ENCODE measurements at places on chromosomes 7 and 10.

- DNase-seq: no peak
Observed at GRCh38 chr7:98559958-98560357, 57.1 kb upstream of the NPTX2 start.

DNA sequence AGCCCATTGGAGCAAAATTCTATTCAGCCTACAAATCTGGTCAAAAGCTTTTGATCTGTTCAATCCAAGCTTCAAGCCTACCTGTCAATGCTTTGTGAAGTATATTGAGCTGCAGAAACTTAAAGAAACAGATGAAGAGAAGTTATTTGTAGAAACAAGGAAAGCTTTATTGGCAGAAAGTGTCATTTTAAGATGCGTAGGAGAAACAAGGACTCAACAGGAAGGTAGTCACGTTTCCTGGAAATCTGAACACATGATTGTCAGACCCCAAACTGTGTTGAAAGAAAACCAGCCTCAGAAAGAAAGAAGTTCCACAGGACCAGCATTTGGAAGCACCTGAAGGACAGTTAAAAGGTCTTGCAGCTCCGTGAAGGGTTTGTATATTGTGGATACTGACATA lies 34.8 kb upstream of the PURB start:
- DNase-seq: no peak

GRCh38 chr10:30116041-30116491 lies 56.7 kb upstream of the JCAD start:
- DNase-seq: no peak

- DNase-seq: no peak
Observed at GRCh38 chr10:12946372-12946771, 55.1 kb downstream of the CCDC3 start.

DNA sequence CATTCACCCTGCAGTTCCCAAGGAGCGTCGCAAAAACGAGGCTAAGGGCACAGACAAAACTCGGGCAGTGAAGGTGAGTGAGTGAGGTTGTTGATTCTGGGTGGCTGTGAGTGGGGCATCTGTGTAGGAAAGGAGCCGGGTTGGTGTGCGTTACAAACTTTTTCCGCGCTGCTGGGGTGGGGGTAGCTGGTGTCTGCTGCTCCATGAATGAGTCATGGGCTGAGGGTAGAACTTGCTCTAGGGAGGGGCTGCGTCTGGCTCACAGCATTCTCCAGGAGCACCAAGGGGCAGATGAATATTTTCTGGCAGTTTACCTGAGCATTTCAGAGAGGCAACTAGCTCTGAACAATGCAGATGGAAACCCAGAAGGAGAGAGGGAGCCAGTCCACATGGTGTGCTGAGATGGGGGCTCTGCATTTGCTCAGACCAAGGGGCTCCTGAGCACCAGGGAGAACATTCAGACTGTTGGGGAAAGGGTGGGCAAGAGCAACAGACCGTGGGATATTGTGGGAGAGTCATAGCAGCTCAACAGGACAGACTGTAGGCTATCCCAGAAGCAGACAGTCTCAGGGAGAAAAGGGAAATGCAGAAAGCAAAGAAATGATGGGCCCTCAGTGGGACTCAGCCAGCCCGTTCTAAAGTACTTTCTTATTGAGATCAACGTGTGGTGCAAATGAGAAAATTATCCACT lies 18.8 kb downstream of the NOBOX start:
- no peak for DNase-seq

DNA sequence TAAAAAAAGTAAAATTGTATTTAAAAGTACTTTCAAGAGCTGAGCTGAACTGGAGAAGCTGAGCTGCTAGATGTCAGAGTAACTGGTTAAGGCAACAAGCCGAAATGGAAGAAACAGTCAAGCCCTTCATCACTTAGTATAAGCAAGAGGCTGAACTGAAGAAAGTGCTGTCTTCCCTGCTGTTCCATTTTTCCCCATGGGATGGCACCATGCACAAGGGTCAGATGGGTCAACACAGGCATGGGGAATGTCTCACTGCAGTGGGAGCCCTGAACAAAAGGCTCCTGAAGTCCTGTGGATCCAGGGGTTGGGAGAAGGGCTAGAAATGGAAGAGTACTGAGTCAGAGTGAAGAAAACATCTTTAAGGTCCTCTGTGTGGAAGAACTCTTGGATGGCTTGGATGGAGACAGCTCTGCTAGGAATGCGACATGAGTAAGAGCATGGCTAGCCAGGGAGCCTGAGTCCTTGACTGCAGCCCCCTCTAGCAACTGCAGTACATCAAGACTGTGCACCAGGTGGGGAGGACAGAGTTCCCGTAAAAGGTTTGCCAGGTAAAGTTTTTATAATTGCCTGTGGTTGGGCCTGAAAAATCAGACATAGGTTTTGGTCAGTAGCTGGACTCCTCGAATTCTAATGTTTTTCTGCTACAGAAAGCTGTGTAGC lies 348.3 kb downstream of the GPR158 start:
- DNase-seq: no peak

- no peak for DNase-seq
Observed at GRCh38 chr7:158351051-158351450, 236.6 kb downstream of the PTPRN2 start.

GRCh38 chr7:159237022-159237653 lies 92.5 kb upstream of the VIPR2 start:
- DNase-seq: no peak

- no peak for DNase-seq
Observed at GRCh38 chr10:48291190-48291589, 15.3 kb upstream of the MAPK8 start.

DNA sequence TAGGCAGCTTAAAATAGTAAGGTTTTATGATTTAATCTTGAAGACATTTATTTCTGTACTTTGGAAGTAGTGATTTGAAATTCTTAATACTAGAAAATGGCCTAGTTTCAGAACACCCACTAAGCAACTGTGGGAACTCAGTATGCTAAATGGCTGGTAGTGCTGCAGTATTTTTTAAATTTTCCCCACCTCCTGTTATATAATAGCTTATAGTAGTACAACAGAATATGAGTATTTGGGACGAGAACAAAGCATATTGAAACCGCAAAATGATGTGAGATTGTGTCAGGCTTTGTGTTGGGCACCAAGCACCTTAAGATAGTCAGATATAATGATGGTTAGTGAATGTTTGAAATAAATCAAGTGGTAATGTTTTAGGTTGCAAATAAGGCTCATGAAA lies 8.1 kb downstream of the SHOC2 start:
- DNase-seq: no peak

- DNase-seq: no peak
Observed at GRCh38 chr7:87960239-87960638, 26.2 kb downstream of the ADAM22 start.

- no peak for DNase-seq
Observed at GRCh38 chr7:127872122-127872521, 159.1 kb downstream of the LRRC4 start.

Measured in GM12892 (cell line).